ENCODE measurements at places on chromosomes 12 and 14.

GRCh38 chr12:12503384-12504078 is 59.1 kb downstream of the DUSP16 start:
- DNase-seq, result no peak

DNA sequence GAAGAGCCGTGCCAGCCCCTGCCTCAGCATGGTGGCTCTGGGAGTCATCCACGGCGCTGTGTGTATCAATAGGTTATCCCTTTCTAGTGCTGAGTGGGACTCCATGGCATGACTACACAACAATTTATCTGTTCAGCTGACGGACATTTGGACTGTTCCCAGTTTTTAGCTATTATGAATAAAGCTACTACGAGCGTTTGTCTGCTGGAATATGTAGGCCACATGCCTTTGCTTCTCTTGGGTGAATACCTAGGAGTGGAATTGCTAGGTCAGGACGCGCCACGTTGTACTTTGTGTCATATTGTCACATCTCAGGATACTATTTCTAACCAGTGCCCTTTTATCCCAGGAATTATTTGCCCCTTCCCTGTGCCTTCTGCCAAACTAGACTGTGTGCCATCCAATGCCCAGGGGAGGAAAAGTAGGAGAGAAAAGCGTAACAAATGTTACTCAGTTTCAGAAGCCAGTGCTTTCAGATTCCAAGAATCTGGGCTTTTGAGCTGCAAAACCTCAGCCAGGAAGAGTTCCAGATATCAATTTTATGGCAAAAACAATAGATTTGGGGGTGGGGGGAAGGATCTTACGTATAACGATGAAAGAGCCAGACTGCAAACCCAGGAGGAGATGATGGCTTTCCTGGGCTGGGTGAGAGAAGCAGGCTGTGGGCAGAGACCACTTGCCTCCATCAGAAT is 62.5 kb upstream of the NCOR2 start:
- peak; percentile 68 for DNase-seq

GRCh38 chr14:62158779-62159178 is 396.6 kb downstream of the SNAPC1 start:
- no peak for DNase-seq

DNA sequence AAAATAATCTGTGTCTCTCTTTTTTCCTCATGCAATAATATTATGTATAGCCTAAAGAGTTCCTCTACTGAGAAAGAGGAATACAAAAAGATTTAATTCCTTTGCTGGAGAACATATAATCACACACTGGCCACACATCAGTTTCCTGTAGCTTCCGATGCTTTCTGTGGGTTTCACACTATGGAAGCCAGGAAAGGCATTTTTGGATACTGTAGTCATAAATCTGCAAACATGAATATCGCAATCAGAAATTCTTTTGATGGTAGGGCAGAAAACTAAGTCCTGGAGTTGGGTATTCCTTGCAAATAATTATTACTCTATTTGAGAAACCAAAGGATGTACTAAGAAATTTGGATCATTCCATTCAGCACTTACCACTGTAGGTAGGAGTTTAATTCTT is 260.0 kb downstream of the ACSS3 start:
- DNase-seq, result peak; percentile 28

- DNase-seq, result no peak
Measured at GRCh38 chr12:113242560-113242959, 21.3 kb downstream of the TPCN1 start.

- DNase-seq, result no peak
Measured at GRCh38 chr14:60204843-60205774, 39.9 kb upstream of the DHRS7 start.

GRCh38 chr14:102320033-102320660 is 601 bp downstream of the ZNF839 start:
- DNase-seq, result peak; percentile 48

DNA sequence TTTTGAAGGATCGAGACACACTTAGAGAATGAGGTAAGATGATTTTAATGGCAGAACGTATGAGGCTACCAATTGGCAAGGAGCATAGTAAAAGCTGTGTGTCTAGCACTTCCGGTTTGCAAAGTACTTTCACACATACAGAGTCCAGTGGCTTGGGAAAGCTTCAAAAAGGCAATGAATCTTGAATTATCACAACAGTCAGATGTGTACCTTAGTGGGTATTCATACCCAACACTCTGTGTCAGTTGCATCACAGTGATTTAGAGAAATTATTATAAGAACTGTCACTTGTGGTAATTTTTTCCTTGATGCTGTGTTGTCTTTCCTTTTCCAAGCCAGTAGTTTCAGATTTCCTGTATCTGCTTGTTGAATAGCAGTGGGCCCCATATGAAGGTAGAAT is 424.1 kb downstream of the PCNX1 start:
- peak; percentile 7 for DNase-seq

DNA sequence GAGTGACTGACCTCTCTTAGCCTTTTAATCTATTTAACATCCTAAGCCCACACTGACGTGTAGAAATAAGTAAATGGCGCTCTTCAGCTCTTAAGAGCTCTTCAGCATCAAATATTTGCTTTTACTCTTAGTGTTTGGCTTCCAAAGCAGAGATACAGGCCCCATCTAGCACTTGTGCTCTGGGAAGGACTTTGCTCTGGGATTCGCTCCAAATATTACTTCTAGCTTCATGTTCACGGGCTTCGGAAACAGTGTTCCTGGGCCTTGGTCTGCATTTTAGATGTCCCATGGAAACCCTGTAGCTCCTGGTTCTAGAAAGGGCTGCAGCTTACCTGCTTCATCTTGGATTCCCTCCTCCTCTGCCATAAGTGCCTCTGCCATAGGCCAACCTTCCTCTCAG is 2.7 kb upstream of the NKX2-8 start:
- no peak for DNase-seq

DNA sequence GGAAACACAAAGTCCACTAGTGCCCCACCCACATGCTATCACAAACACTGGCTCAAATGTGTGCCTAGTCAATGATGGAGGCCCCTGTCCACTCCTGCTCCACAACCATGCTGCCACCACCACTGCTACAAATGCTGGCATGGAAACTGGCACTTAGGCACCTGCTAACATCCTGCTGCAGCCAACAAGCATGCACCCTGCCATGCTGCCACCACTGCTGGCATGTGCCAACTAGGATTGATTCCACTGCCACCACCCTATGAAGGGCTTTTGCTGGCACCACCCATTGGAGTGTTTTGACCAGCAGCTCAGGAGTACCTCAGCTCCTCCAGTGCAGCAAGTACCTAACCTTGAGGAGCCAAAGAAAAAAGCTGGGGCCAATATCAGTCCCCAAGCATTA is 236.6 kb downstream of the CCDC59 start:
- DNase-seq, result no peak

DNA sequence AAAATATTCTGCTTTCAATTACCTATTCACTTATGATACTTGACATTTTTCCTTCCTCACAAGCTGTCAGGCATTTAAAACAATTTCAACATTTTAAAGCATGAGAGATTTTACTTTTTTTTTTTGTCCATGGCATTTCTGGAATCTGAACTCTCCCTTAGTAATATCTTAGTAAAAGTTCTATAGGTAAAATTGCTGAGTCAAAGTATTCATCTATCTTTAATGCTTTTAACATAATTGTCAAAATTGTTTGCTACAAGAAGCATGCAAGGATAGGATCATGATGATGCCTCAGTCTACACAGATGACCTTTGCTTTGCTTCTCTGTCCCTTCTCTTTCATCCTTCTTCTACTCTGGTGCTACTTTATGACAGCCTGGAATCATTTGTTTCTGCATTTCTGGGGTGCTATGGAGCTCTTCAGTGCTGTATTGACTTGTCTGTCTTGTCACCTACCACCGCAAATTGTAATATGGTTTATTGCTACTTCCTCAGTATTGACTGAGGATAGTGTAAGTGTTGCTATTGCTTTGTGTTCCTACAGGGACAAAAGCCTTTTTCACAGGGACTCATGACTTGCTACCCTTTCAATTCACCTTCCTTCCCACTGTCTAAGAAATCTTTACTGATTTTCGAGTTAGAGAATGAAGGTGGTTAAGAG is 589.8 kb upstream of the ATP2B1 start:
- DNase-seq, result peak; percentile 37

GRCh38 chr12:57280211-57281062 is 29.4 kb upstream of the STAC3 start:
- peak; percentile 96 for DNase-seq

- DNase-seq, result no peak
Measured at GRCh38 chr12:2902272-2902880, 11.7 kb downstream of the TULP3 start.

- no peak for DNase-seq
Measured at GRCh38 chr14:76846331-76847047, 20.3 kb downstream of the LRRC74A start.

DNA sequence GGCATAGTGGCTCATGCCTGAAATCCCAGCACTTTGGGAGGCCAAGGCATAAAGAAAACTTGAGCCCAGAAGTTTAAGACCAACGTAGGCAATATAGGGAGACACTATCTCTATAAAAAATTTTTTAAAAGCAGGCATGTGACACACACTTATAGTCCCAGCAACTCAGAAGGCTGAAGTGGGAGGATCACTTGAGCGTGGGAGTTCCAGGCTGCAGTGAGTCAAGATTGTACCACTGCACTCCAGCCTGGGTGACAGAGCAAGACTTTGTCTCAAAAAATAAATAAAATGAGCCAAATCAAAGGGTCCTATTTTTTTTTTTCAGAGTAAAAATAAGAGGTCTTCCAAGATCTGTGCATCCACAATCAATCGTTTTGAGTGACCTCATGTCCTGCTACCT is 237.6 kb downstream of the SLC16A7 start:
- no peak for DNase-seq

DNA sequence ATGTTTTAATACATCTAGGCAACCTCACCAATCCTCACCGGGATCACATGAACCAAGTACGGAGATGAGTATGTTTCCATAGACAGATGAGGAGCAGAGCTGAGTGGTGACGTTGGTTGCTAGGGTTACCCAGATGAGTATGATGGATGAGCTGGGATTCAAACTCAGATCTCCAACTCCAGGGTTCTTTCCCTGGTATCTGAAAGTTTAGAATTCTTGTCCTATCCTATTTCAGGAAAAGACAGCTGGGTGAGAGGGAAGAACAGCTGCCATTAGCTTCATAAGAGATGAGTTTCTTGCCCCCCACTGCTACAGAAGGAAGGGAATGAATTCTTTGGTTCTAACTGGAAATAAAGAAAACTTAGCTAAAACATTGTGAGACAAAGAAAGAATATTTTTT is 728.9 kb upstream of the TBX3 start:
- DNase-seq, result no peak

DNA sequence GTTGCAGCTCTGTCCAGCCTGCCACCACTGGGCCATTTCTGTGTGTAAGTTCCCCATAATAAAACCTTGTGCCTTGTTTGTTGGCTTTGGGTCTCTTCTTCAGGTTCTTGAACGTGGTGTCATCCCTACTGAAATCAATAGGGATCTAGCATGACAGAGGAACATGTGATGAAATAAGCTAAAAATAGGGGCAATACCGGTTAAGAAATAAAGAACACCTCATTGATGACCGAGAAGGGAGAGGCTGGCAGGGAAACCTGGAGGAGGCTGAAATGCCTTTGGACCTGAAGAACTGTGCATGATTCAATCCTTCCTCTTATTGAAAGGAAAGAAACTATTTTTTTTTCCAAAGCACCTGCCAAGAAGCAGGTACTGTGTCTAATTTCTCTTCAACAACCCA is 172.3 kb downstream of the PPM1H start:
- no peak for DNase-seq

GRCh38 chr12:100077367-100077766 is 65.3 kb downstream of the BLTP3B start:
- no peak for DNase-seq

DNA sequence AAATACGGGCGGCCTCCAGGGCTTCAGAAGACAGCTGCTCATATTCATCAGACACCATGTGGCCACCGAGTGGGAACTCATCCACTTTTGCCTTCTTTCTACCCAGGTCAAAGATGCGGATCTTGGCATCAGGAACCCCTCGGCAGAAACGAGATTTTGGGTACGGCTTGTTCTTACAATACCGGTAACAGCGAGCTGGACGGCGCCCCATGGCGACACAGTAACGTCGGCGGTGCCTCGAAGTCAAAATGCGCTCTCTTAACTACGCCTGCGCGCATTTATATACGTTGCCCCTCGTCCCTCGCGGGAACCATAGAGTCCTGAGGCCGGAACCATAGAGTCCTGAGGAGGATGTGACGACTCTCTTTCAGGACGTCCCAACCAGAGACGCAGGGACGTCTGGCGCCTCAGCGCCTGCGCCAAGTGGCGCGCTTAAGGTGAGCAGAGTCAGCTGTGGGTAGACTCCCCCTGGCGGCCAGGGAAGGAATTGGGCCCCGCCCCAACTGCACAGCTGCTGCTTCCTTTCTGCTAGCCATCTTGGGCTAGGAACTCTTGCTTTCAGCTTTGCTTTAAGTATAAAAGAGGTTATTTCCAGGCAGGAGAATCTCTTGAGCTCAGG is at the start of gene RPL10L:
Gene RPL10L (minus strand): TSS at position 256 of the 619 bp plus-strand sequence. CDS start 45 bp downstream, at position 211.
- no peak for DNase-seq

GRCh38 chr12:113260127-113260526 is 38.9 kb downstream of the TPCN1 start:
- no peak for DNase-seq

GRCh38 chr12:19074700-19075099 is 54.8 kb upstream of the PLEKHA5 start:
- peak; percentile 17 for DNase-seq

- DNase-seq, result no peak
Measured at GRCh38 chr12:92571844-92572543, 130.8 kb upstream of the PLEKHG7 start.

GRCh38 chr12:110431957-110432587 is 18.1 kb downstream of the ARPC3 start:
- DNase-seq, result no peak

- DNase-seq, result no peak
Measured at GRCh38 chr14:76654573-76655108, 106.6 kb upstream of the VASH1 start.

GRCh38 chr12:77058740-77059139 is 6.6 kb downstream of the E2F7 start:
- peak; percentile 42 for DNase-seq

GRCh38 chr14:50001151-50001998 is 108.5 kb downstream of the ARF6 start:
- DNase-seq, result peak; percentile 63

DNA sequence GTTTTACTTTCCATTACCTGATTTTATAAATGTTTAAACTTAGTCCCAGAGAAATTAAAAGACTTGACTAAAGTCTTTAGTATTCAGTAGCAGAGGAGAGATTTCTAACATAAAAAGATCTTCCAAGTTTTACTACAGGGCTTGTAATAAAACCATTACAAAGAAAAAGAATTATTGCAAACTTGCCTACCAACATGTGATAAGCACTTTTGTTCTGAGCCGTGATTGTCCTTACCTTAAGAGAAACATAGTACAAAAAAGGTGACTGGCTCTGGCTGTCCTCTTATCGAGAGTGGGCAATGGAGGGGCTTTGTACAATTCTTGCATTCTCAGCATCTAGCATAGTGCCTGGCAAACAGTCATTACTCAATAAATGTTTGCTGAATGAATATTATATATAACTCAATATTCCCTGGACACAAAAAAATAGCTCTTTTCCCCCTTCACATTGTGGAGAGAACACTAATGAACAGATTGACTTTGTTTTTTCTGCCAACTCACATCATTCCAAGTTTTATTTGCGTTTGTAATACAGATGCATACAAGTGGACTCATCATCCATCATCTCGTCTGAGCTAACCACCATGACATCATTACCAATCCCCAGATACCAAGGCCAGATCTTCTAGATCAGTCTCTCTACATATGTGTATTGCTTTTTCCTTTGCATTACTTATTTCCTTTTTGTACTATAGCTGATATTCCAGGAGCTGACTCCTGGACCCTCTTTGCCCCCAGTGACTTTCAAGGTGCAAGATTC is 192.8 kb upstream of the EEA1 start:
- peak; percentile 93 for DNase-seq

All from fibroblast of upper back skin (primary cell).